ENCODE measurements at places on chromosomes 3 and 15.
A peak's percentile ranks its signal among the peaks of the same experiment; 100 is the strongest.

DNA sequence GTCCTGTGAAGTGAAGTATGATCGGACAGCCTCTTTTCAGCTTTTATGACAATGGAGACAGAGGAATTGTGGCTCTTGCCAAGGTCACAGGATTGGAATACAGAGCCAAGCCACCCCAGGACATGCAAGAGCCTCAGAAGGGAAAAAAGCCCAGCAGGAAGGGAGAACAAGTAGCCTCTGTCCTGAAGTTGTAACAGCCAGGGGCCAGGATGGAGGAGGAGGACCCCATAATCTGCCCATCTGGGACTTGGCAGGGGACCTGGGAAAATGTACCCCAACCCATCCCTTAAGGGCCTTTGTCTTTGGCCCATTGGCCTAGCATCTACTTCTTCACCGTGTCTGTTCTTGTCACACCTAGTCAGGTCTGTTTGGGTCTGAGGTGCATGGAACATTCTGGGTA lies 60.4 kb upstream of the POLG start:
- DNase-seq, result no peak

DNA sequence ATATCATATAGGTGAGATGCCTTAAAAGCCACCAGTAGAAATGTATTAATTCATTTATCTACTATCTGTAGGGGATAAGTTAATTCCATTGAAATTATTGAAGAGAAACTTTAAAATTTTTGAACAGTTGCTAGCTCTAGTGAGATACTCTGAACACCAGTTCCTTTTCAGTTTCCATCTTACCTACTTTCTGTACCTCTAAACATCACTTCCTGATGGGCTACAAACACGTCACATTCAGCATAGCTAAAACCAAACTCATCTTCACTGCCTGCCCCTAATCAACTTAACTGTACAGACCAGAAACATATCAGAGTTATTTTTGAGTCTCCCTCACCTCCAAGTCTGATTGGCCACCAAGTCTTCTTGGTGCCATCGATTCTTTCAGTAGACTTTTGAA lies 88.9 kb downstream of the FEZF2 start:
- DNase-seq, result no peak

DNA sequence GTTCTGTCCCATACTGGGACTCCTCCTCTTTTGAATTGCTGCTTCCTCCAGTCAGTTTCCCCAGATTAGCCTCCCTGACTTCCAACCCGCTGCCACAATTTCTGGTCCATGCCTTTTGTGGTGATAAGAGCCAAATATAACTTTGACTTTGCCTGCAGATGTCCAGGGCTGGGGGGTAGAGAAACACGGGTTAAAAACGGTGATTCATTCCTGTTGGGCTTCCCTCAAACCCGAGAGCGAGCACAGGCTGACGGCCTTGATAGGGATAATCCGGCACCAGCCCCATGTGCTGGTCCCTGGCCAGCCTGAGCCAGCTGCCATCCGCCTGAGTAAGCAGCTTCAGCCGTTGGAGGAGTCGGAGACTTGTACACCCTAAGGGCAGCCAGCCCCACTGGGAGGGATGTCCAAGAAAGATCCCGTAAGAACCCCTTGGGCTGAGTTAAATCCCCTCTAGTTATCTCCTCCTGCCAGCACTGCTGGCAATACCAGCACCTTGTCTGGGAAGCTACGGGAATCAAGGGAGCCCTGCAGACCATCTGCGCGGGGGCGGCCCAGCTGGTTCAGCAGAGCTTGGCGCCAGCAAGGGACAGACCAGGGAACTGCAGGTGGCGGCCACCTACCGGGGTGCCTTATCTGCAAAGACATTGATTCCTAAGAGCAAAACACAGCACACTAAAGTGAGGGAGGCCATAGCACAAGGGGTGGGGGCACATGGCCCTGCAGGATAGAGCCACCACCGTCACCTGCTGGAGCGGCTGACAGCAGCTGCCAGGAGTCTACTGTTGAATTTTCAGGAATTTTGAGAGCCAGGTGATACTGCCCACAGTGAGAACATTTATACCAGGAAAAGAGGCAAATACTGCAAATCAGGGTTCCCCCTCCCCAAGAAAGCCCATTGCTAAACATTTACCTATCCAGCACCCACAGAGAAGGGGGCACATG lies 18.1 kb downstream of the CSPG4 start:
- peak; percentile 81 for DNase-seq

DNA sequence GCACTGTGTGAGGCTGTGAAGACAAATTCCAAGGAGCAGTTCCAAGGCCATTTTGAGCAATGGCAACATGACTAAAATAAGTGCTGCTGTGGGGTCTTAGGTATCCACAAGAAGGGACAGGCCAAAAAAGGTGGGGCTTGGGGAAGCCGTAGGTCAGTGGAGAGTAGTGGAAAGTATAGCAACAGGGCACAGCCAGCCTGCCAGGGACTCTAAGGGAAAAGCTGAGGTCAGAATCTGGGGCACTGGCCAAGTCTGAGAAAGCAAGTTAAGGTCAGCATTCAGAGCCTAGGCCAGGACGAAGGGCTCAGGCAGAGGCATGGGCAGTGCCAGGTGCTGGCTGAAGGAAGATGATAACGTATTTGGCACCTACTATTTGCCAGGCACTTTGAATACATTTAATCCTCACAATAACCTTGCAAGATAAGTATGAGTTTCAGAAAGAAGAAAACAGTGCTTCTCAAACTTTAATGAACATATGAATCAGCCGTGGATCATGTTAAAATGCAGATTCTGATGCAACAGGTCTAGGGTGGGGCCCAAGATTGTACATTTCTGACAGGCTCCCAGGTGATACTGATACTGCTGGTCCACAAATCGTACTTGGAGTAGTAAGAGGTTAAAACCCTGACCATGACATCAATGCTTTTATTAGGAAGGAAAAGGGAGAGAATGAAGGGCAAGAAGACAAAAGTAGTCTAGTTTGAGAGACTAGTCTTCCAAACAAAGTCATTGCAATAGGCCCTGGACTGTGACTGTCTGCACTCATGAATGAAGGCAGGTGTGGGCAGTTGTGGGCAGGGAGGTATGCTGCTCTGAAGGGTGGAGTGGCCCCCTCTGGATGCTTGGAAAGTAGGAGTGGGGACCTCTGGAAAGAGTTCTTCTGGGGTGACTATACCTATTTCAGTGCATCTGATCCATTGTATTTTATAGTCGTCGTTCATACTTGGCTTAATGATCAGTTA lies 106.3 kb upstream of the ANKRD28 start:
- no peak for DNase-seq

- DNase-seq, result no peak
These were observed 385.4 kb downstream of the MFSD1 start for GRCh38 chr3:159187232-159187631.

DNA sequence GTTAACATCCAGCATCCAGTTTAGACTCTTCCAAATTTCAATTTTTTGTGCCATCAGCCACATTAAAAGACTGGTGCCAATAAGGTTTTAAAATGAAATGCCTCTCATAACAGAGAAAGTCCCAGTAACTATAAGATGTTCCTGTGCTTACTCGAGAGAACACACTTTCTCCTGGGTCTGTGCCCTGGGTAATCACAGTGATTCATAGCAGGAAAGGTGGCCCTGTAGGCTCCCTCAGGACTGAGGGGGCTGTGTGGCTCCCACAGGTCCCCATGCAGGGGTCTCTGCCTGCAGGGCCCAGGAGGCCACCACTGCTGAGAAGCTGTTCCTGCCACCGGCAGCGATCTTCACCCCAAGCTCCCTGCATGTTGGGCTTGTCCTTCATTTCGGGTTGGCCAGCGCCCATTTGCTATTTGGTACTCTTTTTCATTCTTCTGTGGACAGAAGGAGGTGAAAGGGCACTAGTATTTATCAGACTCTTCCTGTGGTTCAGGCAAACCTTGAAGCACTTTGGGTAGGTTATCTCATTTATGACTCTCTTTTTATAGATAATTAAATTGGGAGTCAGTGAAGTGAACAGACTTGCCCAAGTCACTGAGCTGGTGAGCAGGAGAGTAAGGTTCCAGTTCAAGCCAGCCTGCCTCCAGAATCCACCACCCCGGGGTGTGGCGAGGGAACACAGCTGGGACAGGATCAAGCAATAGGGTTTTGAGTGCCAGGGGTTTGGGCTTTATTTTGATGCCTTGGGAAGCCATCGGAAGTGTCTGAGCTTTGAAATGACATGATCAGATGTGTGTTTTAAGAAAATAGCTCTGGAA lies 44.2 kb upstream of the PLXNA1 start:
- DNase-seq, result no peak
